Femur (tissue), 1 donor: ENCODE measurements at places on chromosomes 5 and 9.

- no peak for DNase-seq
Measured at GRCh38 chr5:160083501-160083900, 35.7 kb downstream of the PWWP2A start.

DNA sequence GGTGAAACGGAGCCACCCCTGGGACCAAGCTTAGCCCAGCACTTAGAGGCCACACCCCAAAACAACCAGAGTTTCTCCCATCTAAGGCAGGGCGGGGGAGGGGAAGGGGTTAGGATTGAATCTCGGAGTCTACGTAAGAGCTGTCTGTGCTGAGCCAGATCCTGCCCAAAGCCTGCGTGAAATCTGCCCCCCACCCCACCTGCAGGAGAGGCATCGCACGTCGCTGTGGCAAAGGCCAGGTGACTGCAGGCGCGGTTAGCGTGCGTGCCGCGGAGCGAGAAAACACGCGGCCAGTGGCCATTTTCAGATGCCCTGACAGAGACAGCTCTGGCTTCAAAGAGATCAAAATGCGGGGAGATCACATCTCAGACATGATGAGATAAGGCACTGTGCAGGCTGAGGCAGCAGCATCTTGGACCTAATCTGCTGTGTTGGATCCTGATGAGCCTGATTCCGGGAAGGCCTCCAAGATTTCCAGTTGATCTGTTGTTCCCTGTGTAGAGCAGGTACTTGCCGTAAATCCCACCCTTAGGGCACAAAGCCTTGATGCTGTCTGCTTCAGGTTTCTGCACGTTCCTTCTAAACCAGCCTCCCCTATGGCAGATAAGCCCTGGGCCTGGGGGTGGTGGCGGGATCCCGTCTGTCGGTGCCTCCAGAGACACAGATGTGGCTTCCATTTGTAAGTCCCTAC is 2.5 kb upstream of the QSOX2 start:
- DNase-seq: no peak

- DNase-seq: no peak
Measured at GRCh38 chr5:178387061-178387855, 154.7 kb upstream of the PHYKPL start.

DNA sequence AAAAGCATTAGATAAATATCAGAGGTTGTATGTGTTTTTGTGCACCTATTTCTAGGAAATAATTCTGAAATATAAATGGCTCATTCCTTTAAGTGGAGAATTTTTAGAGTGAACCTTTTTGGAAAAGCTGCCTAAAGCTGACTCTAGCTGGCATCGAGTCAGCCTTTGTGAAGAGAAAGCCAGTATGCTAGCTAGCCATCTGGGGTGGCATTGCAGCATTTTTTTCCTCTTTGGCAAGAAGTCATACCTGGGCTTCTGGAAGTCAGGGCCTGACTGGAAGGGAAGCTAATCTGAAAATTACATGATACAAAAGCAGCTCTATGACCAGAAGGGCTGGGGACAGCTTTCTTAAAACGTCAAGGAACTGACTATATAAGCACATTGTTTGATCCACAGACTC is 19.7 kb downstream of the ANP32B start:
- no peak for DNase-seq

- no peak for DNase-seq
Measured at GRCh38 chr9:101467690-101468089, 32.1 kb upstream of the ALDOB start.

DNA sequence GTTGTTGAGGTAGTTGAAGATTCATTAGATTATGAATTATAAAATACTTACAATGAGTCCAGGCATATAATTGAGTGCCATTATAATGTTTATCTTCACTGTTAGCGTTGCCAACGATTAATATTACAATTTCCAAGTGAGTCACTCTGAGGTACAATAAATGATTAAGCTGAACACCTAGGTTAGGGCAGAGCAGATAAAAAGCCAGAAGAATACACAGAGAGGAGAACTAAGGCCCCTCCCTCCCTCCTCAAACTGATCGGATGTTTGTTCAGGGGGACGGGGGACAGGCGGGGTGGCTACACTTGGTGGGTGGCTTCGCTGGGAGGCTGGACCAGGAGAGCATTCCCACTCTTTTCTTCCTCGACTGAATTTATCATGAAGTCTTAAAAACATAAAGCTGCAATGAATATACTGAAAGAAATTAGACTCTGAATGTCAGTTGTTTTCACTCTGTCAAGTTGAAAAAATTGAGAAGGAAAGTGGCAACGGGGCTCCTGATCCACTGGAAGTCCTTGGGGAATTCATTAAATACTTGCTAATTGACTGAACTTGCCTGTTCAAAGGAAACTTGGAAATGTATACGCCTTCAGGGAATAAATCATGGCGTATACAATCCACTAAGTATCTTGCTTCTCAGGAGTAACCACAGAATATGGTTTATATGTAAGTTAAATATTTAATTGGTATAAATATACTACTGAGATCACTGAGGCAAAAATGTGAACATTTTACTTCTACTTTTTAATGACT is 198.1 kb downstream of the TSSK1B start:
- DNase-seq: no peak

DNA sequence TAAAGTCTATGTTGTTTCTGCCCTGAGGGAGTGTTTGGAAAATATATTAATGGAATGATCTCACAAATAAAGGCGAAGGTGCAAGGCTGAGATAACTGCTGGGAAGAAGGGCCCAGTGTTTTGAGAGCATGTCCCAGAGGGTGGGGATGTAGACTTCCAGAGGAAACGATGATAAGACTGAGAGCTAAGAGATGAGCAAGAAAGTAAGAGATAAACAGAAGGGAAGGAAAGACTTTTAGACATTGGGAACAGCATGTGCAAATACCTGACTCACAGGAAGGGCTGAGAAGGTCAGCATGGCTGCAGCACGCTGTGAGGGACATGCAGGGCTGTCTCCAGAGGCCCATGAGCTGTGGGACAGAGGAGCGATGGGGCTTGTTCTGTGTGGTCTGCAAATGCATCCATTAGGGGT is 19.9 kb upstream of the ADRB2 start:
- DNase-seq: no peak

DNA sequence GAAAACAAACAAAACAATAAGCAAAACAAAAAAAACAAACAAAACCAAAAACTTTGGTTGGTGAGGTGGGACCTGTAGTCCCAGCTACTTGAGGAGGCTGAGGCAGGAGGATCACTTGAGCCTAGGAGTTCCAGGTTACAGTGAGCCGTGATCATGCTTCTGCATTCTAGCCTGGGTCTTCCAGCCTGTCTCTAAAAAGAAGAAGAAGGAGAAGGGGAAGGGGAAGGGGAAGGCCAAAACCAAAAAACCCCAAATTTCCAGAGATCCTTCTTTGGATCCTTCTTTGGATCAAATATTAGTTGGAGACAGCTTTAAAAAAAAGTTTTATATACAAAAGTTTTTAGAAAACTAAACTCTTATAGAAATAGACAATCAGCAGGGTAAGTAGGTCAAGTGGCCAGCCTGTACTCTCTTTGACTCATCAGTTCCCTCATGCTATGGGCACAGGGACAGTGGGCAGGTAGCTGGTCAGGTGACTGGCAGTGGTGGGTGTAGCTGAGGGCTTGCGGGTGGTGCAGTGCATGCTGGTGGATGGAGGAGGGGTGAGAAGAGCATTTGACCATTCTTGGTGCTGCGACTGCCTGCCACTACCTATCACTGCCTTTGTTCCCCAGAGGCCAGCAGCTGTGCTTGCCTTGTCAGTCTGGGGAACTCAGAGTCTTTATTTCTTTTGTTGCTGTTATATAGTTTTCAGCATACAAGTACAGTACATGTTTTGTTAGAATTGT is 12.6 kb downstream of the RCL1 start:
- no peak for DNase-seq

- DNase-seq: peak; percentile 49
Measured at GRCh38 chr5:154179846-154180710, 10.5 kb upstream of the GALNT10 start.

GRCh38 chr5:82885627-82886389 is 191.4 kb downstream of the TMEM167A start:
- no peak for DNase-seq

GRCh38 chr5:116652196-116652729 is 77.6 kb upstream of the SEMA6A start:
- peak; percentile 78 for DNase-seq

- no peak for DNase-seq
Measured at GRCh38 chr5:17897776-17898175, 263.5 kb downstream of the TAF11L14 start.

DNA sequence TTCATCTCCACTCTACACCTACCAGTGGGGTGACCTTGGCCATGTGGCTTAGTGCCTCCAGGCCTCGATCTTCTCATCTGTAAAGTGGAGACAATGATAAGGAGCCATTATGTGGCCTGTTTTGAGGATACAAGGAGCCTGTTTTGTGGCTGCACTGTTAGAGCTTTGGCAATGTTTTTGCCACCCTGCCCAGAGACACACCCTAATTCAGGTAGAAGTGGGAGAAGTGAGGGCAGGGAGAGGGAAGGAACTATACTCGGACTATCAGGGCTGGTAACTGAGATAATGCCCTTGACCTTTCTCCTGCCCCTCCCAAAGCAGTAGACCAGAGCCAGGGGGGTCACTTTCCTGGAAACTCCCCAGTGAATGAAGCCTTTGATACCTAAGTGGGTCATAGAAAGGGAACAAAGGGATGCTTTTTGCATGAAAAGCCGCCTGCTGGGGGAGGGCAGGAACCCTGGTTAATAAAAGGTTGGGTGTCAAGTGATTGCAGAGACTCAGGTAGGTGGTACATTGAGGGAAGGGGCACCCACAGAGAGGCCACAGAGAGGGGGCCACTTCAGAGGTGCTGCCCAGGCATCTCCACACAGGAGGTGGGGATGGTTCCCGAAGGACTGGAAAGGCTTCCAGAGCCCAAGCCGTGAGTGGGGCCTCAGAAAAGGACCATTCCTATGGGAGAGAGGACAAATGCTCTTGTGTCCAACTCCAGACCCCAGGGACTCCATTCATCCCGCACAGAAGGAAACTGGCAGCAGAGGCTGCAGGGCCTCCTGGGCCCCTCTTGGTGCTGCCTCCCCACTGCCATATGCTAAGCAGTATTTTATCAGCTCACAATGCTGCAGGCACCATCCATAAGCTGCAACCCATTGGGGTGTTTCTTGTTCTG is 42.3 kb upstream of the VDAC1 start:
- DNase-seq: no peak

GRCh38 chr9:123420592-123421111 is 64.7 kb downstream of the CRB2 start:
- DNase-seq: peak; percentile 13

DNA sequence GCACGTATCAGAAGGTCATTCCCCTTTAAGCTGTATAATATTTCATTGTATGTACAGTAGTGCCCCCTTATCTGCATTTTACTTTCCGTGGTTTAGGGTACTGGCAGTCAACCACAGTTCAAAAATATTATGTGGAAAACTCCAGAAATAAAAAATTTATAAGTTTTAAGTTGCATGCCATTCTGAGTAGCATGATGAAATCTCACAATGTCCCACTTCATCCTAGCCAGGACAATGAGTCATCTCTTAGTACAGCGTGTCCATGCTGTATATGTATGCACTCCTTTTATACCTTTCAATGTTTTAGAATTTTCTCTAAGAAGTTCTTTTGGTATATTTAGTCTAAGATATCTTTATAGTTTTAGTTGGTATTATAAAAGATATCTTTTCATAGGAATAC is 115.0 kb upstream of the HAND1 start:
- no peak for DNase-seq

- no peak for DNase-seq
Measured at GRCh38 chr5:2266641-2267240, 384.0 kb upstream of the IRX4 start.

GRCh38 chr5:20536813-20537212 is 548.8 kb upstream of the CDH18 start:
- DNase-seq: no peak

DNA sequence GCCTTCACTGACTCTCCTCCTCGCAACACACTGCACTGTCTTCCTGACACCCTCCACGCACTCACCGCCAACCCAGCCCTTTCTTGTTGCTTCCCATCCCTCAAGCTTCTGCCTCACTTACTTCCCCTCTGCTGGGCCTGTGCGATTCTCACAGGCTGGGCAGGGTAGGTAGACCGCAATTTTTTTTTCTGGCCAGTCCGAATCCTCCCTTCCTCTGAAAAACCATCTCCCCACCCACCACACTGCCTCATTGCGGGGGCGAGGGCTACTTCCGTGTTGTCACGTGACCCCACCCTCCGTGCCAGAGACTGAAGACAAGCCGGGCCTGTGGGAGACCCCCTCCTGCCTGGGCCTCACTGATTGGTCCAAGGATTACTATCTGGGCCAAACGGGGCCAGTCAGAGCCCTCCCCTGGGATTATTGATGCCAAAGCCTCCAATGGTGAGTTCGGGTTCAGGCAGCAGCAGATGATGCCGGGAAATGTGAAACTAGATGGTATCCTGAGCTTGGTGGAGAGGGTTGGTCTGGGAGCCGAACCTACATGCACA is 73.1 kb downstream of the STK10 start:
- DNase-seq: peak; percentile 49

GRCh38 chr5:143601917-143602333 is 198.4 kb upstream of the NR3C1 start:
- DNase-seq: no peak

GRCh38 chr9:123111427-123112014 is 78.1 kb downstream of the GPR21 start:
- DNase-seq: no peak

GRCh38 chr5:38373743-38374142 is 115.4 kb downstream of the EGFLAM start:
- DNase-seq: peak; percentile 32

DNA sequence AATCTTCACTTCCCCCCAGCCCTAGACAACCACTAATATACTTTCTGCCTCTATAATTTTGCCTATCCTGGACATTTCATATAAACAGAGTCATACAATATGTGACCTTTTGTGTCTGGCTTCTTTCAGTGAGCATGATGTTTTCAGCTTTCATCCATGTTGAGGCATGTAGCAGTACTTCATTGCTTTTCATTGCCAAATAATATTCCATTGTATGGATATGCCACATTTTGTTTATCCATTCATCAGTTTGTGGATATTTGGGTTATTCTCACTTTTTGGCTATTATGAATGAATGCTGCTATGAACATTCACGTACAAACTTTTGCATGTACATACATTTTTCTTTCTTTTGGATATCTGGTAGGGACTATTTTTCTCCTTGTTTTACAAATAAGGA is 49.0 kb downstream of the WWC1 start:
- no peak for DNase-seq

GRCh38 chr5:173720953-173721600 is 104.6 kb upstream of the BOD1 start:
- DNase-seq: no peak

GRCh38 chr5:17431272-17432050 is 66.6 kb upstream of the TAF11L2 start:
- no peak for DNase-seq
